ENCODE measurements at places on chromosomes 3 and 15.
A peak's percentile ranks its signal among the peaks of the same experiment; 100 is the strongest.

DNA sequence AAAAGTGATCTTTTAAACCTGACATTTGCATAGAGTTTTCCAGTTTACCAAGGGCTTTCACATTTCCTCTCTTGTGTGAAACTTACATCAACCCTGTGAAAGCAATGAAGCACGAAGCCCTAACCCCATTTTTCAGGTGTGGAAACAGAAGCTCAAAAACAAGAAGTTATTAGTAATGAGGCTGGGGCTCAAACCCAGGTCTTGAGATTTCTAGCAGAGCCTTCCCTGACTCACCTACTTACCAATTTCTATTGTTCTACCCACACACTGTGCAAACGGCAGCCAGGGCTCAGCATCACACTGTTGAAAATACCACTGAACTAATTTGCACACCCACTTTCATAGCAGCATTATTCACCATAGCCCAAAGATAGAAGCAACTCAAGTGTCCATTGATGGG lies 117.8 kb upstream of the IGF1R start:
- H3K4me1 ChIP-seq: no peaks in the 10 kb centered on the region
- no peak overlapping the region for H3K27ac ChIP-seq
- no peak overlapping the region for H3K4me3 ChIP-seq
- no peak for DNase-seq
- H3K27me3 ChIP-seq: no peaks in the 10 kb centered on the region

DNA sequence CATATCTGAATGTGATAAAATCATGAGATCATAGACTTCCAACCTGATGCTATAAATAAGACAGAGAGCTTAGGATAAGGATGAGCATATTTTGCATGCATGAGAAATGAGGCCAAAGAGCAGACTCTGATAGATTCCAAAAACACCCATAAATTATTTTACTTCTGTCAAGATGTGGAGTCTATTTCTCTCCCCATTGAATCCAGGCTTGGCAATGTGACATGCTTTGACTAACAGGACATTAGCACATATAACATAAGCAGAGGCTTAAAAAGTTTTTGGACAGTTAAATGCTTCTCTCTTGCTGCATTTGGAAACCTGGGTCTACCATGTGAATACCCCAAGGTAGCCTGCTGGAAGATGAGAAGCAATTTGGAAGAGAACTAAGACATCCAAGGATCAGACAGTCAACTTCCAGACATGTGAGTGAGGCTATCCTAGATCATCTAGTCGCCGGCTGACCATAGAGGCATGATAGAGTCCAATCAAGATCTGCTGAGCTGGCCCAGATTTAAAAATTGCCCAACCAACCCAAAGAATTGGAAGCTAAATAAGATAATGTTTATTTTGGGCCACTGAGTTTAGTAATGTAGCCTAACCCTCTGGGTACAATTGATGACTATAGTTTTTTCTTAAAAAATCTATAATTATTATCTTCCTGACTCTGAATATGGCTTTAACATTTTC lies 30.3 kb downstream of the MYLK start:
- DNase-seq: no peak
- H3K4me1 ChIP-seq: no peaks in the 10 kb centered on the region
- no peaks in the 10 kb centered on the region for H3K36me3 ChIP-seq

DNA sequence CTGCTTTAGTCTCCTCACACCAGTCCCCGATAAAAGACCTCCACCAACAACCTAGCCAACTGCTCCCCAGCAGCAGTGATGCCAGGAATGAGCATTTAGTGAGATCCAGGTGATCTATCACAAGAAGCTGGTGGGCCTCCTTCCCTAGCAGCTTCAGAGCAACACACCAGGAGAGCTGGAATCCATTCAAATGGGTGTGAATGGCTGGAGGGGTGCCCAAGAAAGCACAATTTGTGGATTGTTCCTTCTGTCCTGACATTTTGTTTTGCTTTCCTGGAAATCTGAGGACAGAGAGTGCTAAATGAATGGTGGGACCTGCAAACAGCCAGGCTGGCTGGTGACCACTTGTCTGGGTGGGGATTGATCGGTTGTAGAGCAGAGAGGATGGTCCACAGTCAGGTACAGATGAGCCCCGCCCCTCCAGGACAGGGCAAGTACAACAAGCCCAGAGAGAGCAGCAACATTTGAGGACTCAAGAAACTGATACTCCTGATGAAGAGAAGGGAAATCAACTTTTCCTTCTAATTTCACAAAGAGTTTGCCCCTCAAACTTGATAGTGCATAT lies 316.8 kb downstream of the VPS13C start:
- H3K4me1 ChIP-seq: no peaks in the 10 kb centered on the region
- H3K27me3 ChIP-seq: no peaks in the 10 kb centered on the region
- H3K4me3 ChIP-seq: no peak overlapping the region
- no peak for DNase-seq
- no peaks in the 10 kb centered on the region for H3K36me3 ChIP-seq
- no peak overlapping the region for H3K27ac ChIP-seq

- H3K4me1 ChIP-seq: no peaks in the 10 kb centered on the region
- DNase-seq: peak; percentile 66
- H3K27ac ChIP-seq: no peak overlapping the region
- no peak overlapping the region for H3K4me3 ChIP-seq
Observed at GRCh38 chr3:197782230-197782629, 8.8 kb upstream of the LRCH3 start.

- no peak for DNase-seq
- no peaks in the 10 kb centered on the region for H3K36me3 ChIP-seq
- H3K27ac ChIP-seq: no peak overlapping the region
Observed at GRCh38 chr15:31065824-31066223, 35.7 kb downstream of the TRPM1 start.

All from common myeloid progenitor, CD34-positive (primary cell).